Cortex of kidney (tissue), 1 donor: ENCODE measurements at places on chromosomes 7 and 10.

GRCh38 chr10:81877596-81877995 lies 2.6 kb downstream of the NRG3 start:
- DNase-seq, result no peak

DNA sequence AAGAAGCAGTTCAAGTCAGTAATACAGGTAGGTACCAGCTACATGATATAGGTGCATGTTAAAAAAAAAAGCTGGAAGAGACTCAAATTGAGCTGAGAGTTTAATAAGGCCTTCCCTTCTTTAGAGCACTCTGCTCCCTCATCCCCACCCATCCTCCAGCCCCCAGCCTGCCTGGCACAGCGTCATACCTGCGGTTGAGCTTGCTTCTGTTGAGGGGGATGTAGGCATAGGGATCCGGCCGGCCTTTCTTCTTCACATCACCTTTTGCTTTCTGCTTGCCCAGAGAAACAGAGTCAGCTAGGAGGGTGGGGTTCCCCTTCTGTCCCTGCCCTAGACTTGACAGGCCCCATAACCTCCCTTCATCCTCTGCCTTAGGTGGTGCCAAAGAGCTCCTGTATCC lies 23.8 kb upstream of the FRAT2 start:
- DNase-seq, result no peak

- DNase-seq, result no peak
These were observed 124.9 kb upstream of the RHEB start for GRCh38 chr7:151644554-151644953.

DNA sequence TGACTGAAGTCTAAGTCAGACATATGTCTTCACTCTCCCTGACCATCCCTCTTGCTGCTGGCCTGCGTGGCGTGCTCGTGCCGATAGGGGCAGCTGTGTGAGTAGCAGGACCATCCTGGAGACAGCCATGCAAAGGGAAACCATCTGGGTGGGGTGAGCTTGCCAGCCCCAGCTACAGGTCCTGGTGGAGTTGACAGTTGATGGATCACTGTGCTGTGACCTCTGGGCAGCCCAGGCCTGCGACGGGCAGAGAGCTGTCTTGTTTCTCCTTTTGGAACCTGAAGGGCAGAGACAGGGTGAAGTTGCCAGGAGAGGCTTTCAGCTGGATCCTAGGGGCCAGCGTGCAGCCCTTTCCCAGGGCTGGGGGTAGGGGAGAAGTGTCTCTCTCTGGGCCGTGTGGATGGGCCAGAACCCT lies 44.7 kb downstream of the GRK5 start:
- DNase-seq, result no peak

DNA sequence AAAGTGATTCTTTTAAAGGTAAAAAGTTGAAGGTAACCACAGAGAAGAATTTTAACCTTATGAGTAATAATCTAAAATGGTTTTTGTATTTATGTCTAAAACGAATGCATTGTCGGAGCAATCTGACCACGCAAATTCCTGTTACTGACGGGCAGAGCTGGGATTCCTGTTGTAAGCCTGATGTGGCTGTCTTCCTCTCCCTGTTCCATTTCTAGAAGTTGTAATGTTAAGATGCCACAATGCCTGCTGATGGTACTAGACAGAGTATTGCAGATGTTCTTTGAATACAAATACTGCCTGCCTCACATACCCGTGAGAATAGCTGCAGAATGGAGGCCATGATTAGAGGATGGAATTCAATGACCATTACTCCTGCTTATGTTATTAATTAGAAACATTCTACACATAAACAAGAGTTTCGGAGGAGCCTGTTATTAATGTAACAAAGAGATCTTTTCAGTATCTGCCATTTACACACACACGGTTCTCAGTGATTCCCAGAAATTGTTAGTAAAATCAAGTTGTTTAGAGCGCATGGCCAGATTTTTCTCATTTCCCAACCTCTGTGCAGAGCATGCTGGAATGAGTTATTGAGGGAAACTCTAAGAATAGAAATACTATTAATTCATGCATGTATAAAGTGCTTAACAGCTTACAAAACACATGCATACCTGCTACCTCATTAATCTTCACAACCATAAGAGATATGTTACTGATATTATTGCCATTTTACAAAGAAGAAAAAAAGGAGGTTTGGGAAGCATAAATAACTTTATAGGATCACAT lies 196.8 kb downstream of the PTN start:
- DNase-seq, result no peak

- no peak for DNase-seq
These were observed 33.3 kb downstream of the GET4 start for GRCh38 chr7:909358-910329.

- no peak for DNase-seq
These were observed 18.7 kb downstream of the ZNF786 start for GRCh38 chr7:149071641-149072437.

GRCh38 chr10:88582411-88582805 lies 710 bp downstream of the RNLS start:
- DNase-seq, result no peak

GRCh38 chr10:133096616-133097269 lies 9.0 kb downstream of the ADGRA1 start:
- no peak for DNase-seq

DNA sequence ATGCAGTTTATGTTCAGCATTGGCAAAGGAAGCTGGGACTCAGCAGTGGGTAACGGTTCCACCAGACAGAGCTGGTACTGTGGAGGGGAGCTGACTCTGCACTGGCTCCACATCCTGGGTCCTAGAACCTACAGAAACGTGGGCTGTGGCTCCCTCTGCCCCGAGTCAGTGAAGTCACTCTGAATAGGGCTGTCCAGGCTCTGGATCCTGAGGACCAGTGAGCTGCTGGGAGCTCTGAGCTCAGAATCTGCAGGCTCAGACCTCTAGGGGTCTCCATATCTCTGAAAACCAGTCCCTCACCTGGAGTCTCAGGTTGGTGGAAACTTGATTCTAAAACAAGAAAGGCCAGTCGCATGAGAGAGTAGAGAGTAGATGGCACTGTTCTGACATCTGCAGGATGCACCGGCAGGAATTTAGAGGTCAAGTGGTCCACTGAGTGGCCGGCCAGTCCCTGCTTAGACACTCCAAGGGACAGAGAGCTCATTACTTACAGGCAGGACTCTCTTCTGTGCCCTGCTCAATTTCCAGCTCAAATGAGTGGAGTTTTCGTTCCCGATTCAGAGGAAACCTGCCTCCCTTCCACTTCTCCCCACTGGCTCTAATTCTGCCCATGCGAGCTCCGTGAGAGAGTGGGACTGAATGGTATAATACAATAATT lies 18.6 kb downstream of the NPFFR1 start:
- no peak for DNase-seq

DNA sequence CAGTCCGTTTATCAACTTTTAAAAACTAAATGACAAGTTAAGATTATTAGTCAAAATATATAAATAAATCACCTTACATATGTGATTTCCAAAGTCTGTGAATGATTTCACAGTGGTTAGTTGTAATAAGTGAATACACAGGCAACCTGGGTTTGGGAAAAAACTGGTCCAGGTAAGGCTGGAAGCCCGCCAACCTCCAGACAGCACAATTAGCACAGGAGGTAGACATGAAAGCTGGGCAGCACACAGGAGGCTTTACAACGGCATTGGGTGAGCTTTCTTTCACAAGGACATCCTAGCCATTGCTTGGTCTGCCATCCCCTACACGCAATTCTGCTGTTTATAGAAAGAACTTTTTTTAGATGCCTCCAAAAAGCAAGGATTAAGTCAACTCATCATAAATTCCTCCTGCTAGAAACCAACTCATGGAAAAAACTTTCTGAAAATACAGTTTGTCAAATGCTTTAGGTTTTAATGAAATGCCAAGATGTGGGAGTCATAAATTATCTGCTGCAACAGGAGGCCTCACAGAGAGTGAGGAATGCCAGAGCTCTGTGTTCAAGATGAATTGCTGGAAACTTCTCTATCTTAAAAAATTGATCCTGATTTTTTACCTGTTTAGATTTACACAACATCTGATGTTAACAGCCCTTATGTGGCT lies 346.8 kb upstream of the NFE2L3 start:
- DNase-seq, result no peak

DNA sequence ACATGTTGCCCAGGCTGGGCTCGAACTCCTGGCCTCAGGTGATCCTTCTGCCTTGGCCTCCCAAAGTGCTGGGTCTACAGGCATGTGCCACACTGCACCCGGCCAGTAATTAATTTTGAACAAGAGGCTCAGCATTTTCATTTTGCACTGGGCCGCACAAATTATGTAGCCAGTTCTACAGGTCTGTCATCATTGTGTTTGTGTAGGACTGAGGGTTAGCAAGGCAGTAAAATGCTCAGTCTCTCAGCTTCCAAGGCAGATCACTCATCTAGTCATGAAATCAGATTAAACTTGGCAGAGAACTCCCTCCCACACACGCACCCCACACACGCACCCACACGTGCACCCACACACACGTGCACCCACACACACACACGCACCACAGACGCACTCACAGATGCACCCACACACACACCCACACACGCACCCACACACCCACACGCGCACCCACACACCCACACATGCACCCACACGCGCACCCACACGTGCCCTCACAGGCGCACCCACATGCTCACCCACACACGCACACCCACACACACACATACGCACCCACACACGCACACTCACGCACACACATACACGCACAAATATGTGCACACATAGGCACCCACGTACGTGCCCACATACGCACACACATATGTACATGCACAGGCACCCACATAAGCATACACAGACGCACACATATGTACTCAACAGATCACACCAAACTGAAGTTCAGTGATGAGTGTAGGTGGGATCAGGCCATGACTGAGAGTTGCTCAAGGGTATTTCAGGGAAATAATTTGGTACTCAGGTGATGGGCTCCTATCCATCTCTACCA lies 27.8 kb upstream of the PROSER2 start:
- no peak for DNase-seq

DNA sequence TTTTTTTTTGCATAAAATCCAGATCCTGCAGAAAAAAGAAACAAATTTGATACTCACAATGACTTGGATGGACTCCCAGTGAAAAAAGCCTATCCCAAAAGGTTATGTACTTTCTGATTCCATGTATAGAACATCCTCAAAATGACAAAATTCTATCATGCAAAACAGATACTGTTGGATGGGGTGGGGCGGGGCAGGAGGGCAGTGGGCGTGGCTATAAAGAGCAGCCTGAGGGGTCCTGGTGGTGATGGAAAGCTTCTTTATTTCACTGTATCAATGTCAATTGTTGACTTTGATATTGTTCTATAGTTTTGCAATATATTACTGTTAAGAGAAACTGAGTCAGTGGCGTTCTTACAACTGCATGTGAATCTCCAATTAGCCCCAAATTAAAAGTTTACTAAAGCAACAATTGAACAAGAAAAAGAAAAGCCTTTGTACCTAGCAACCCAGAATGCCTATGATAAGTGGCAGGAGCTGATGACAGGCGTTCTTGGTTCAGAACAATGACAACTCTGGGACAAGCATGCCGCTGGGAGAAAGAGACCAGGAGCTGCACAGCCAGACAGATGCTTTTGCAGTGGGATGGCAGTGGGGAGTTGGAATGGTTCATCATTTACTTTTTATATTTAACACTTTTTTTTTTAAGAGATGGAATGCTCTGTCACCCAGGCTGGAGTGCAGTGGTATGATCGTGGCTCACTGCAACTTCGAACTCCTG lies 101.9 kb downstream of the LHPP start:
- no peak for DNase-seq

GRCh38 chr10:54124209-54124885 lies 676.7 kb downstream of the PCDH15 start:
- DNase-seq, result no peak

DNA sequence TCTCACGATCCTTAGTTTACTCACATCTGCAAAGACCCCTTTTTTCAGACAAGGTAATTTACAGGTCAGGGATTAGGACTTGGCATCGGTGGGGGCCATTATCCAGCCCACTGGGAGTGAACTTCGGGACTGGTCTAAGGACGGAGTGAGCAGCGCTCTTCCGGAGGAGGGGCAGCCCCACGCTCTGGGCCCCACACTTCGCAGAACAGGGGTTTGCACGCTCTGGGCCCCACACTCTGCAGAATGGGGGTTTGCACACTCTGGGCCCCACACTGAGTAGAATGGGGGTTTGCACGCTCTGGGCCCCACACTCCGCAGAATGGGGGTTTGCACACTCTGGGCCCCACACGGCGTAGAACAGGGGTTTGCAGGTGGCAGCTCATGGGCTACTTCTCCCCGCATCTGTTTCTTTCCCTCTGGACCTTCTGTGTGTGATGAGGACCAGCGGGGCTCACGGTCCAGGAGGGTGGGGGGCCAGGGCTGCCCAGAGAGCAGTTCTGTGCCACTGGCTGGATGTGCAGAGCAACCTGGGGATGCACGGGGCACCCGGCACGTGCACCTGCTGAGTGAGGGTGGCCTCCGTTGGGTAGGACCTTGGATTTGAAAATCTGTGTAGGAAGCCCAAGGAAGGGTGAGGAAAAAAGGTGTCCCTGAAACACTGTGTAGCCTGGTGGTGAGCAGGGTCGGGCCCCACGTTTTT lies 134.8 kb downstream of the WDR37 start:
- no peak for DNase-seq

DNA sequence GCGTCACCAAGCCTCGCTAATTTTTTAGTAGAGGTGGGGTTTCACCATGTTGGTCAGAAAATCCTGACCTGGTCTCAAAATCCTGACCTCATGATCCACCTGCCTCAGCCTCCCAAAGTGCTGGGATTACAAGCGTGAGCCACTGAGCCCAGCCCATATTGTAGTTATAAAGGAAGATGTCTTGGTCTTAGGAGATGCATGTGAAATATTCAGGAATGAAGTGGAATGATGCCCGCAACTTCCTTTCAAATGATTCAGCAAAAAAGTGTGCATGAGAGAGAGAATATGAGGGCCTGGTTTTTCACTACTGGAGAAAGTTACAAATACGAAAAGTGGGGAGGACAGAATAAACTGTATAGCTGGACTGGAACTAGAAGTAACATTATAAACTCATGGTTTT lies 15.9 kb downstream of the TMEM209 start:
- no peak for DNase-seq

DNA sequence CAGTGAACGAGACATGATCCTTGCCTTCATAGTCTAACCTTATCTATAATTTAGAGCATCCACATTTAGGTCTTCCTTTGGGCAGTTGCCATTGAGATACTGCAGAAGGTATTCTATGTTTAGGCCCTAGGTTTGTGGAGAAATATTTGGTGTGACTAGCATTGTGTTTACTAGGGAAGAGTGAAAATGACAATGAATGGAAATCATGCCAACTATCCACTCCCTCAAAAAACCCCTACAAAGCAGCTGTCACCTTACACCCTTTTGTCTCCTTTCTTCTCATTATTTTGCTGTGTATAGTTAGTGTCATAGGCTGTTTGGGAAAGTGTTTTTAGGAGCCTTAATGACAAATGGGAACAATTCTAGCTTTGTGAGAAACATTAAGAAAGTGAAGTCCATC lies 3.2 kb downstream of the CCNJ start:
- no peak for DNase-seq
